ENCODE measurements at places on chromosomes 3 and 15.

GRCh38 chr3:42263354-42264346, 2.3 kb downstream of the CCK start:
- DNase-seq = no peak

DNA sequence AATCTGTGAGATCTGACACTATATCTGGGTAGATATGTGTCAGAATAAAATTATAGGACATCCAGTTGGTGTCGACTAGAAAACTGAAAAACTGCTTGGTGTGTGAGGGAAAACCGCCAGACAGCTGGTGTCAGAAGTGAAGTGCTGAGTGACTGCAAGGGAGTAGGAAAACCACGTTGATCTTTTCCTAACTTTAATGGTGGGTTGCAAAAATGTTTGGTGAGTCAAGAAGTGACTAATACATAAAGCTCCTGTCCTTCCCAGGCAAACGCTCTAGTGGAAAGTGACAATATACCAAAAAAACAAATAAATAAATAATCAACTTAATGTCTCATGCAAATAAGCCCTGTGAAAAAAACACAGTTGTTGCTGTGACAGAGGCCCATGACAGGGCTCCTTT, 7.3 kb upstream of the CD96 start:
- peak; percentile 32 for DNase-seq

- no peak for DNase-seq
These were observed 1.8 kb downstream of the YEATS2 start for GRCh38 chr3:183699238-183699947.

GRCh38 chr3:168796339-168796738, 700.6 kb upstream of the GOLIM4 start:
- DNase-seq = no peak

DNA sequence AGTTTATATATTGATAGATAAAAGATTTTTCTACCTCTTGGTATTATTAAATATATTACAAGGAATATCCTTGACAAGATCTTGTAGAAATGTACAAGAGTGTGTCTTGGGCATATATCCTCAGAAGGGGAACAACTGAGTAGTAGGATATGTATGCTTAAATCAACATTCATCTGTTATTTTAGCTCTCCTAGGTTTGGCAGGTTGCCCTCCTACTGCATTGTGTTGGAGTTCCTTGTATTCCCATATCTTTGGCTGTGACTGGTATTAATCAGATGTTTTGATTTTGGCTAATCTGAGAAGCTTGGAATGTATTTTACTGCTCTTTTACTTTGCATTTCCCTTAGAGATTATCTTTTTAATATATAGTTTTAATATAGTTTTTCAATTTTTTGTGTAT, 4.6 kb downstream of the MYRIP start:
- DNase-seq = peak; percentile 70

DNA sequence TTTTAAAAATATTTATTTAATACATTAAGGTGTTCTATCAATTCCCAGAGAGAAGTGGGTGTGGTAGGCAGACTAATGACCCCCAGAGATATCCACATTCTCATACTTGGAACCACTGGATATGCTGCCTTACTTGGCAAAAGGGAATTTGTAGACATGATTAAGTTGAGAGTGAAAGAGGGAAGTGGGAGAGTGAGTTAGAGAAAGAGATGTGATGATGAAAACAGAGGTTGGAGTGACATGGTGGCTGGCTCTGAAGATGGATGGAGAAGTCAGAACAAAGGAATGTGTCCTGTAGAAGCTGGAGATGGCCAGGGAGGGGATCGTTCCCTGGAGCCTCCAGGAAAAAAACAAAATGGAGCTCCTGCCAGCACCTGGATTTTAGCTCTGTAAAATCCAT, 32.0 kb downstream of the TNFAIP8L3 start:
- no peak for DNase-seq

- DNase-seq = no peak
These were observed 179.4 kb downstream of the CD47 start for GRCh38 chr3:107911337-107912000.
